ENCODE measurements at places on chromosomes 13 and 19.
A peak's percentile ranks its signal among the peaks of the same experiment; 100 is the strongest.

- DNase-seq: no peak
Observed at GRCh38 chr13:66995203-66995611, 234.9 kb downstream of the PCDH9 start.

DNA sequence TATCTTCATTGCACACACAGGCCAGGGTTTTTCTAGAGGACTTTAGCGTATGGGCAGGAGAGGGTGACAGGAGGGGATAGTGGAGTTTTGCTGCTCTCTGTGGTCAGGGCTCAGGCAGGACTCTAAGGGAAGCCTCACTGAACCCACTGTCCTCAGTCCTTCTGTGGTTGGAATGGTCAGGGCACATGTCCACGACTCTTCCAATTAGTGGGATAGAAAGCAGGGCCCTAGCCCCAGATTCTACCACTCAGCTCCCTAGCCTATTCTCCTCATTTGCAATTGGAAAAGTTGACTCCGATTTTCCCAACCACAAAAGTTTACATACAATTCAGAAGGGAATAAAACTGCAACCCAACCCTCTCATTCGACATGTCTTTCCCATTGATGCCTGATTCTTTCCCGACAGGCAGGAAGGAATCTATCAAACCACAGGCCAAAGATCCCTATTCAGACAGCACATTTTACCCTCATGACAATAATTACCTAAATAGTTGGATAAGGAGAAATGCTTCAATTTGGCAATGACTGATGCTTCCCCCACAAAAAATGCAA lies 38.2 kb downstream of the TGDS start:
- DNase-seq: no peak

- DNase-seq: no peak
Observed at GRCh38 chr13:103315711-103316110, 249.5 kb upstream of the SLC10A2 start.

DNA sequence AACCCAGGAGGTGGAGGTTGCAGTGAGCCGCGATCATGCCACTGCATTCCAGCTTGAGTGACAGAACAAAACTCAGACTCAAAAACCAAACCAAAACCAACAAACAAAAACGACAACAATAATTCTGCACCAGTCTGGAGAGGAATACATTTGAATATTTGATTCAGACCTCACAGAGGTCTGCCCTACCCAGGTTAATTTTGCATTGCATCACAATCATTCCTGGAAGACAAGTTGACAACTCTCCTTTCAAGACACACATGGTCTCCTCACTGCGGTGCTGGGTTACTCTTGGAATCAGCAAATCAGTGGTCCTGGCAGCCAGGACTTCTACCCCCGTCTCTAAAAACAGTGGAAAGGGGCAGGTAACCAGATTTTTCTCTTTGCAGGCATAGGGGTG lies 79.9 kb upstream of the TMTC4 start:
- no peak for DNase-seq

GRCh38 chr13:96946709-96947311 lies 47.5 kb downstream of the OXGR1 start:
- DNase-seq: no peak

- no peak for DNase-seq
Observed at GRCh38 chr13:111204438-111205177, 89.5 kb downstream of the ARHGEF7 start.

GRCh38 chr19:35533822-35534392 lies 651 bp downstream of the GAPDHS start:
- peak; percentile 42 for DNase-seq

DNA sequence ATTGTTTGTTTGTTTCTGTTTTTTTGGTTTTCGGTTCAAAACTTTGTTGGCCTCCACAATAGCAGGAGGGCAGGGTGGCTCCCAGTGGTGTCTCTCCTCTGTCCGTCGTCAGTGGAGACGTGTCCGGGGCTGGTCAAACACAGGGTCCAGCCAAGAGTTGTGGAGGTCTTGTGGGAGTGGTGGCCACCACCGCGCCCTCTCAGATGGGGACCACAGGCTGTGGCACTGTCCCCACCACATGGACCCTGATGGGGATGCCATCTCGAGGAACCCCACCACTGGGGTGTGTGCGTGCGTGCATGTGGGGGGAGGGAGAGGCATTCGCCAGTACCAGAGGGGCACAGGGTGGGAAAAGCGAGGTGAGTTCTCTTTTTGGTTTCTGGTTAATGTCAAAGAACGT lies 13.8 kb downstream of the ZNF574 start:
- no peak for DNase-seq

DNA sequence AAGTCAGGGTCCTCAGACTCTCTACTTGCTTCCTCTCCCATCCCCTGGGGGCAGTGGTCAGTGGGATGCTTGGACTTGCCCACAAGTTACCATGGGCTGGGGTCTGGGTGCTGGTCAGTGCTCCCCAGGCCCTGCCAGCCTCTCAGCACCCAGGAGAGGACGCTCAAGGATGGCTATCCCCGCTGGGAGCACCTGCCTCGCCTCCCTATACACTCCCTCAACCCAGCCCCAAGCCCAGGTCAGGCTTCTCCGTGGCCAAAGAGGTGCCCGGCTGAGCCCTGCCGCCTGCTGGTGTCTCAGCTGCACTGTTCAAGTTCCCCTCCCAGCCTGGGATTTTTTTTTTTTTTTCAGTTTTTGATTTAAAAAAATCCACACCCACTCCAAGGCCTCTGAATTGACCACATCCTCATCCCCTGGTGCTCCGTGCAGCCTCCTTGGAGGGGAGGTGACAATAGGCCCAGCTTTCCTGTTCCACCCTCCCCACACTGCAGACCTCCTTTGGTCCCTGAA lies 10.8 kb downstream of the F2RL3 start:
- no peak for DNase-seq

DNA sequence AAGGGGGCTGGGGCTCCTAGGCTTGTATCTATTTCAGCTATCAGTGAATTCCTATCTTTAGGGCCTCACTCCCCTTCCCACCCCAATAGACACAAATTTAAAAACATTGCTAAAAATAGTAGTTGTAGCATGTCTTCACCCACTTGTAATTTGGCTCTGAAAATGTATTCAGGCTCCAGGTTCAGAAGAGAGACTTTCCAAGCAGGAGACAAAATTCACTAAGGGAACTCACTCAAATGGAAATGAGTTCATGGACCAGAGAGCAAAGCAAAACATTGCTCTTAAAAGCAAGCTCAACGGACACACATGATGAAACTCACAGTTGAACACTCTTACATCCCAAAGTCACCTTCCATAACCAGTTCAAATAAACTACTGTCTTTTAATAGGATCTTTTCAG lies 36.8 kb downstream of the PHF11 start:
- DNase-seq: no peak

- no peak for DNase-seq
Observed at GRCh38 chr13:80877944-80878241, 537.0 kb upstream of the SPRY2 start.

DNA sequence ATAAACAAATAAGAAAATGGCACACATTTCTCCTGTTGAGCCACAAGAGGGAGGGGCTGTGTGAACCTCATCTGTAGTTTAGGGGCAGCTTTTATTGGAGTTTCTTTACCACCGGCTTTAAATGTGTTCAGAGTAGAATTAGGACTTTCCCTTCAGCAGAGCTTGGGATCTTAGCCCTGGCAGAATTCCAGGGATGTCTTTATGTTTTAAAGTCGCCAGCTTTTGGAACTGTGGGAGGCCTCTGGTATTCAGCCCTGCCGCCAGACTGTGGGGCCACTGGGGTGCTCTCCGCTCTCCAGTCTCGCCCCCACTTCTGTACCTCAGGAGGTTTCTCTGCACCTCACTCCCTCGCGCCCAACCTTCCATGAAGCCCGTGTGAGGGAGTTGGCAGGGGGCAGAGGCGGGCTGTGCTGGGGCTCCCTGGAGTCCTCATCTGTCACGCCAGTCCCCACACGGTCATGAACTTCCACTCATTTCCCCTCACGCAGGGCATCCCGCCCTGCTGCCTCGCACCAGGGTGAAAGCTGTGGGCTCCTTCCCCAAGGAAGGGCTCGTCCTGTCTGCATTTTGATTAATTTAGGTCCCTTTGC lies 31.5 kb downstream of the CCDC8 start:
- DNase-seq: no peak

DNA sequence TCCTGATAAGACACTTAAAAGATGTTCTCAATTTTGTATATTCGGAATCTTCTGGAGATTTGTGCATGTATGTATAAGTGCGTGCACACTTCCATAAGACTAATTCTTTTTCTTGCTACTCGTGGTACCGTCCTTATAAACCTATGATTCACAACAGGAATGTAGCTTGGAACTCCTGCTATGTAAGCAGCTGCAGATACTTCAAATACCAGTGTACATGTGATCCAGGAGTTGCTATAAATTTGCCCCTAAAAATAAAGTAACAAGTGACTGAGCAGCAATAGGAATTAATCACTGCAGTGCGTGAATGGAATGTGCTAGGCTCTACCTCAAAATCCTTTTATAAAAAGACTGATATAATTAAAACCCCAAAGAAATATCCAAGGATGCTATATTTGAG lies 214.9 kb downstream of the KLF5 start:
- DNase-seq: no peak

- DNase-seq: no peak
Observed at GRCh38 chr19:50490411-50490811, 13.8 kb upstream of the GARIN5A start.

- DNase-seq: no peak
Observed at GRCh38 chr13:50521831-50522149, 321.7 kb downstream of the DLEU7 start.

DNA sequence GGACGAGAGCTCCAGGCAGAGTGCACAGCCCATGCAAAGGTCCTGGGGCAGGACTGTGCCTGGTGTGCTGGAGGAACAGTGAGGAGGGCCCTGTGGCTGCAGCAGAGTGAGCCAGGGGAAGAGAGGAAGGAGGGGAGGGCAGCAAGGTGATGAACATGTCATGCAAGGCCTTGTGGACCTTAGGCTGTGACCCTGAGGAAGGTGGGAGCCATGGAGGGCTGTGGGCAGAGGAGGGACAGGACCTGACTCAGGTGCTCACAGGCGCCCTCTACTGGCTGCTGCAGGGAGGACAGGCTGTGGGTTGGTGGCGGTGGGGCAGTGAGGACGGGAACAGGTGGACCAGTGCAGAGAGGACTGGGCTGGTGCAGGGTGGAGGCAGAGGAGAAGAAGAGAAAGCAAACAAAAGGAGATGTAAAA lies 170.3 kb downstream of the PTPRS start:
- DNase-seq: peak; percentile 75

- DNase-seq: no peak
Observed at GRCh38 chr13:46114613-46115012, 9.8 kb upstream of the CPB2 start.

DNA sequence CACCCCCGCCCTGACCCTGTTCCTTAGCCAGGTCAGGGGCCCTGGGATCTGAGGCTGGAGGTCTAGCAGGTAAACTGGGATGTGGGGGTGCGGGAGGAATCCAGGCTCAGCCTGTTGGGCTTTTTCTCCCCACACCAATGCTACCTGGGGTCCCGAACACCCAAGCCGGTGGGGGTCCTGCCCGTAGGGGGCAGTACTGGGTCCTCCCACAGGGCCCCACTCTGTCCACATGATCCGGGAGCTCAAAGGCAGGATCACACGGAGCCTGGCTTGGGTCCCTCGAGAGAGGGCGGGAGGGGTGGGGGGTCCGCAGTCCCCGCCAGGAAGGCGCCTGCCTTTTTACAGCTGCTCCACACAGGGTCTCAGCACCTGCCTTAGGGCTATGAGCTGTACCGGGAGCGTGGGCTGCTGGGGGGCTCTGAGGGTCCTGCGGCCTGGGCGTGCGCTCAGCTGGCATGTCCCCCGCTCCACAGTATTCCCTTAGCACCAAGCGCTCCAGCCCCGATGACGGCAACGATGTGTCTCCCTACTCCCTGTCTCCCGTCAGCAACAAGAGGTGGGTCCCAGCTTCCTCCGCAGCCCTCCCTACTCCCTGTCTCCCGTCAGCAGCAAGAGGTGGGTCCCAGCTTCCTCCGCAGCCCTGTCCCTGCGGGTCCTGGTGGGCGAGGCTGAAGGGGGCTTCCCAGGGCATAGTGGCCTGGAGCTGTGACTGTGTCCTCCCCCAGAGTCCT lies 12.3 kb upstream of the TEKTIP1 start:
- no peak for DNase-seq

GRCh38 chr13:113879494-113880360 lies 15.9 kb upstream of the GAS6 start:
- no peak for DNase-seq

- DNase-seq: no peak
Observed at GRCh38 chr19:46674416-46675178, 13.6 kb upstream of the DACT3 start.

- DNase-seq: no peak
Observed at GRCh38 chr19:57242821-57243220, 2.4 kb downstream of the ZNF805 start.
